ENCODE measurements at places on chromosomes 12 and 14. TPM values are rescaled to one million over a fixed set of nuclear protein-coding genes. Genes with fewer than 3 reads are reported as not detected.

MPHOSPH9 gene
- total RNA-seq, result 21.6 TPM

SOX5 gene
- total RNA-seq, result 18.2 TPM

MIP gene
- not detected for total RNA-seq

CLEC4A gene
- 28.8 TPM for total RNA-seq

COPS7A gene
- total RNA-seq, result 221 TPM

ZFHX2 gene
- total RNA-seq, result 1.3 TPM

NRIP2 gene
- total RNA-seq, result 9.7 TPM

RERG gene
- 55.7 TPM for total RNA-seq

ANKRD33 gene
- total RNA-seq, result not detected

FGF23 gene
- not detected for total RNA-seq

ENDOU gene
- total RNA-seq, result not detected

TAS2R42 gene
- total RNA-seq, result not detected

WSCD2 gene
- 3.5 TPM for total RNA-seq

AKAP5 gene
- total RNA-seq, result 0.11 TPM

ACOT6 gene
- total RNA-seq, result not detected

TEX52 gene
- total RNA-seq, result not detected

SMCO3 gene
- 2.1 TPM for total RNA-seq

KRT80 gene
- not detected for total RNA-seq

NPFF gene
- 2.8 TPM for total RNA-seq

VTI1B gene
- total RNA-seq, result 43.2 TPM

ARL6IP4 gene
- total RNA-seq, result 197 TPM

MSI1 gene
- 0.11 TPM for total RNA-seq

Data from ascending aorta (tissue), 2 donors.